ENCODE measurements at places on chromosomes 2 and 18.
A peak's percentile ranks its signal among the peaks of the same experiment; 100 is the strongest.

DNA sequence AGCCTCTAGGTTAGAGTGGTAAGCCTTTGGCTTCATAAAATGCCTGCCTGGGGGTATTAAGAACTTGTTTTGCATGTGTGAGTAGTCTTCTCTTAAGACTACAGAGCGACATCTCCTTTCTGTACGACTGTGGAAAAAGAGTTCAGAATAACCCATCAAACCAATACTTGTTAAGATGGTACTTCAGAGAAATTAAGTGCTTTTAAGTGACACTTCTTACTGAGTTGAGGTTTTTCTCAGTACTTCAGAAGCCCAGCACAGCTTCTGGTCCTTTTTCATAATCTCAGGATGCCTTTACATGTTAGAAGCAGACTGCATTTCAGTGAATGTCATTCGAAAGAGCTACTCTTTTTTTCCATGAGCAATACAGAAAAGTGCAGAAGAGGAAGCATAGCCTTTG lies 10.8 kb downstream of the XRCC5 start:
- no peak for DNase-seq

DNA sequence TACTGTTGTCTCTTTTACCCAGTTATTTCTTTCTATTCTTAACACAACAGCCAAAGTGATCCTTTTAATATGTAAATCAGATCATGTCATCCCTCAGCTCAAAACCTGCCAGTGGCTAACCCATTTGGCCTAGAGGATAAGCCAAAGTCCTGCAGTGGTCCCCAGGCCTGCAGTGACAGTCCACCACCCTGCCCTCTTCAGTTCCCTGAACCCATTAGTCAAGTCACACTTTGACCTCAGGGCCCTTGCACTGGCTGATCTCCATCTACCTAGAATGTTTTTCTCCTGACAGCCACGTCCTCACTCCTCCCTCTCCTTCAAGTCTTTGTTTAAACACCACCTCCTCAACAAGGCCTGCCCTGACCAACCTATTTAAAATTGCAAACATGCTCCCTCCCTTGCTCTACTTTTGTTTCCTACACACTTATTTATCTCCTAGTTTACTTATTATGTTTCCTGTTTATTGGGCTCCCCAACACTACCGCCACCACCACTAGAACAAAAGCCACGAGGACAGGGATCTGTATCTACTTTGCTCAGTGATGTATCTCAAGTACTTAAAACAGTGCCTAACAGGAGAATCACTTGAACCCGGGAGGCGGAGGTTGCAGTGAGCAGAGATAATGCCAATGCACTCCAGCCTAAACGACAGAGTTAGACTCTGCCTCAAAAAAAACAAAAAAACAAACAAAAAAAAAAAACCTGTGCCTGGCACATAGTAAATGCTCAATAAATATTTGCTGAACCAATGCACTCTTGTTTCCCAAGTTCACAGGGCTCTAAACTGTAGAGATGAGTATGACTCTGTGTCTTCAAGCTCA lies 9.3 kb downstream of the MREG start:
- DNase-seq: no peak

DNA sequence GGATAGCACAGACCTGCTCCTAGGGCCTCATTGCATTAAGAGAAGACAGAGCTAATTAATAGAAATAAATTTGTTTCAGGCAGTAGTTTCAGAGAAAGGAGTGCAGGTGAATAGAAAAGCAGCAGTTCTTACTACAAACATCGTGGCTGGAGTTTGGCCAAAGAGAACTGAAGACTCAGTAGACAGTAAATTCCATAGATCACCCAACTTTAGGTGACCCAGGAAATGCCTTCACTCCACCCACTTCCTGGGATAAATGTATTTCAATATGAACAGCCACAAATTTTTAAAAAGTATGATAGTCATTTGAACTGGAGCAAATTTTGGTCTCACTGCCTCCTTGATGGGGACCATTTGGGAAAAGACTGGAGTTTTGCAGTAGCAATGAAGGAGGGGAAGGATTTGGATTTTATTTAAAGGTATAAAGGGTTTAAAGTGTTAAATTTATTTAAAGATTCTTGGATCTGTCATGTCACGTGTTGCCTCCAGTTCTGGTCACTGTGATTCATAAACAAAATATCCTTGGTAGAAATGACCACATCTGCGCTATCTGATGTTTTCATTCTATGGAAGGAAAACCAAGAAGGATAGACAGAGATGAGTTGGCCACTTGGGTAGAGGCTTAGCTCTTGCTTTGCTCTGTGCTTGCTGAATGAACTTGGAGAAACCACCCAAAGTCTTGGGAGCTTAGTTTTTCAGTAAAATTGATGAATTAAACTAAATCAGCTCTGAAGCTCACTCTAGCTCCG lies 390.2 kb downstream of the THSD7B start:
- no peak for DNase-seq

DNA sequence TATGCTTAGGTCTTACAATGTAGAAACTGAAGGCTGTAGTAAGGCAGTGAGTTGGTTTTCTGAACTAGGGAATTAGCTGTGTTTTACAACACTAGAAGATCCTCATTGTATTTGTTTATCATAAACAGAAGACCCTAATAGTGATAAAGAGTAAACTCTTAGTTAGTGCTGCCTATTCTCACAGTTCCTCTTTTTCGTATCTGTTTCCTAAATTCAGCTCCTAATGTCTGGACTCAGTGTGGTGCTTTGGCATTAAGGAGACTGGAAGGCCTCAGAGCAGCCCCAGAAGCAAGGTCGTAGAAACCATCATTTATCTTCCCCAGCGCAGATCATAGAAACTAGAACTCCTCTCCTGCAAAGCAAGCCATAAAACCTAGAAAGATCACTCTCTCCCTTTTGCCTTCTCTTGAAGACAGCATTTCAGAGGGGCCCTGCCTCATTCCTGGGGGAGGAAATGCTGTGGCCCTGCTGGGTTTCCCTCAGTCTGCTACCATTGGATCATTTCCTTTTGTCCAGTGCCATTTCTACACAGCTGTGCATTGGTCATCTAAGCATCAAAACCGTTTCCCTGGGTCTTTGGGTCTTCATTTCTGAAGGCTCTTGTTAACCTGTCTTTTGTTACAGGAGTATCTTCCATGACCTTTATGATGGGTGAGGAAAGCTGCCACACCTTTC lies 4.7 kb downstream of the ACP1 start:
- DNase-seq: no peak

GRCh38 chr2:43348908-43349661 lies 122.7 kb upstream of the ZFP36L2 start:
- no peak for DNase-seq

GRCh38 chr2:219433666-219434467 lies 776 bp upstream of the SPEG start:
- peak; percentile 54 for DNase-seq

Measured in activated naive CD8-positive, alpha-beta T cell treated with anti-CD3 and anti-CD28 coated beads, Interleukin-2, amount 50 U/mL, for 24 hours (primary cell).